ENCODE measurements at places on chromosomes 3 and 15.

DNA sequence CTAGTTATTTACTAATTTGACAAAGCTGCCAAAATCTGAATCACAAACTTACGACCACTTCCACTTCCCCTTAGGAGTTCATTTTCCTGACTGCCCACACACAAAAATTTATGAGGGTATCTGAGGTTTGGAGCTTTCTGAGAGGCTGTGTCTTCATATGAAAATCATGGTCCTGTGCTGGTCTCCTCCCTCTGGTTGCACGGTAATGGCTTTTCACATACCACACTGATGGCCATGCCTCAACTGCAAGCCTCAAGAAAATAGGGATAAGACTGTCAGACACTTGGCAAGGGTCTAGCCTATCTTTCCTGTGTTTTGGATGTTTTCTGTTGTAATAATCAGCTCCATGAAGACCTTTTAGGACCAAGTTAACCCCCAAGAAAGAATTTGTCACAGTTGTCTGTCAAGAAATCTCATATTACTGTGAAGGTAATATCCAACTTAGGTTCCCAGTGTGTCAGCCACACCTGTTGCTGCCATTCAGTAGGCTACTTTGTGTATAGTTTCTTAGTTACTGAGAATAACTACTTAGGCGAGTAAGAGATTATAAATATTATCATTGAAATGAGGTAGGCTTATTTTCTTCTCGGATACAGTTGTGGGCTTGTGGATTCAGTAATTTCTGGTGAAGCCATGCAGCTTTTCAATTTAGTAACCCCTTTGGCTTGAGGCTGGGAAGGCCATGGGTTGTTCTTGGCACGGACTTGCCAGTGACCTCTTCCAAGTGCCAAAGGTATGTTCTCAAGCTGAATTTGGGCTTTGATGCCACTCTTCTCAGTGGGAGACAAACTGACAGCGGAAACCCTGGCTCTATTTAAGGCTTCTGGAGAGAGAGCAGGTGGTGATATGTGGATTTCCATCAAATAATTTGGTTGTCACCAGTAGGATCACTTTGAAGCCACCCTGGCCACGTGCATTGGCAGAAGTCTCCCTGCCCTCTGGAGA lies 101.1 kb downstream of the RYR3 start:
- DNase-seq: no peak

DNA sequence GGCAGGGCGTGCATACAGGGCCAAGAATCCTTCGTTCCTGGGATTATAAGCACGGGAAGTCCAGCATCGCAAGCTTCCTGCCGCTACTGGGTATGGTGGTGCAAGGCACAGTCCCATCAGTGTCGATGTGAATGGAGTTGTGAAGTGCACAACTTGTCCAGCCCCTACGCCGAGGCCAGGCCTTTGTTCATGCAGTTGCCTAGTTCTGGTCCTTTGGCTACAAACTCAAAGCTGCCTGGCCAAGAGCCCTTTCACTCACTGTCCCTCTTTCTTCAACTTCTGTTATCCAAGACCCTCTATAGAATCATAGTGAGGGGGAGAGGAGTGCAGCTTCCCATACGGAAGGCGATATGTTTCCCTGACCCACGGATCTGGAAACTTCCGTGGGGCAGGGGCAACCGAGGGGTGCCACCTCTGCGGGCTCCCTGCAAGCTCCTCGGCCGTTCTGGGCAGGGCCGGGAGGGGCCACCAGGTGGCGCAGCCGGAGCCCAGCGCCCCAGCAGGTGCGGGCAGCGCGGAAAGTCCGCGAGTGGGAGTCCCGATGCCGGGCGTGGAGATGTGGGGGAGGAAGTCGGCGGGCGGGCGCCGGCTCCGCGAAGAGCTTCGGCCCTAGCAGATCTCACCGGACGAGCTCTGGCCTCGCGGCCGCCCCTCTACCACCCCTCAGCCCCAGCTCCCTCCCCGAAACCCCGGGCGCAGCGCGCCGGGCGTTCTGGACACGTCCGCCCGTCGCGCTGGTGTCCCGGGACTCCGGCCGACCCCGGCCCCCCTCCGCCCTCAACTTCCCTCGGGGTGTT lies 693 bp downstream of the RASGRP1 start:
- DNase-seq: peak; percentile 61

- no peak for DNase-seq
Observed at GRCh38 chr3:9949115-9949514, 3.1 kb downstream of the PRRT3 start.

DNA sequence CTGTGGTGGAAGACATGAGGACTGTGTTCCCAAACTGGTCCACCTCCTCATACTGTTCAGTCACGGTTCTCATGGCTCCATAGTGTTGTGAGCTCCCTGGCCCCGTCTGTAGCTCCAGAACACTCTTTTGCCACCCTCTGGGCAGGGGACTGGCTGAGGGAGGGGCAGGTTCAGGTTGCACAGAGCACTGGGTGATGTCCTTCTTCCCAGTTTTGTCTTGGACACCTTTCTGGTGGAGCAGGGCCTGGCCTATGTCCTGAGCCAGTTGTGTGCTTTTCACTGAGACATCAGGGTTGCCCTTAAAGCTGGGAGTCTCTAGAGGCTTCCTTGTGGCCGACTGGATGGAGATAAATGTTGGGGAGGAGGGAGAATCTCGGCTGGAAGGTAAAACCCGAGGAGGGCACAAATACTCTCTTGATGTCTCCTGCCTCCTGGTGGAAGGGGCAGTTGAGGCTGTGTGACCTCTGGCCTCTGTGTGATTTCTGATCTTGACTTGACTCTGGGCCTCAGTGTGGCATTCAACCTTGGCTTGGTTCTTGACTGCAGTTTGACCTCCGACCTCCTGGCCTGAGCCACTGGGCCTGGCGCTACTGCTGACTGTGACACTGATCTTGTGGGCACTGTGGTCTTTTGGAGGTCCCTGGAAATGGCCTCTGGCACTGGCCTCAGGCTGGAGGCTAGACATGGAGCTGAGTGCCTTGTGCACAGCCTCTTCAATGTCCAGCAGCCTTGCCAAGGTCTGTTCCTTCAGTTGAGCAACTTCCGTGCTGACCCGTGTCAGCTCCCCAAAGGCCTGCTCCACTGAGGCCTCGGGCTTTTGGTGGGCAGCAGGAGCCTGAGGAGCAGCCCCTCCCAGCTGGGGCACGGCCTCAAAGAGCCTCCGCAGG lies 8.1 kb downstream of the XIRP1 start:
- DNase-seq: no peak

DNA sequence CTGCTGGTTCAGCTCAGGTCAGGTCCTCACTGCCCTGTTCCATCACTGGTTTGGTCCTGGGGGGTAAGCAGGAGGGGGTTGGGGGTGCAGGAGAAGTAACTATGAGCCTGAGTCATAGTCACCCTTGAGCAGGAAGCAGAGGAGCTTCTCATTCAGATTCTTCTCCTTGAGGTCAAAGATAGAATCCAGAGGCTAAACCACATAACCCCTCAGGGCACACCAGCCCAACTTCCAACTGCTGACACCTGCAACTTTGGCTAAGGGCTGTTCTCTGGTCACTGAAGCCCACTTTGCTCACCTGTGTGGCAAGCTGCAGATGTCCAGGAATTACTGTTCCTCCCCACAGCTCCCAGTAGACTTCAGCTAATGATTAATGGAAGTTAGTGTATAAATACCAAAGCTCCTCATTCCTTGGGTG lies 48.8 kb upstream of the LRRFIP2 start:
- no peak for DNase-seq

DNA sequence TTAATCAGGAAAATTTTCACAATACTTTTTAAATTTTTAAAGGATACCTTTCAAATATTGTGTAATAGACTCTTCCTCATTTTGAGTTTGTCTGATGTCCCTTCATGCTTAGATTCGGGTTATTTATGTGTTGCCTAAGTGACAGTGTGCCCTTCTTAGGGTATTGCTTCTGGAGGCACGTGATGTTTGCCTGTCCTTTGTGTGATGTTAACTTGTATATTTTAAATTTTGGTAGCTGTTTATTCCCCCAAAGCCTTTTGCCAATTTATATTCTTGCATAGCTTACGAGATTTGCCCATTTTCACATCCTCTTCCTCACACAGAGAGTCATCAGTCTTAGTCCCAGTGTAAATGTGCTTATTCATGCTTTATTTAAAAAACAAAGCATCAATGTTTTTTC lies 433.1 kb downstream of the EPHB1 start:
- peak; percentile 7 for DNase-seq

- DNase-seq: no peak
Observed at GRCh38 chr3:24069045-24069444, 124.0 kb downstream of the NR1D2 start.

DNA sequence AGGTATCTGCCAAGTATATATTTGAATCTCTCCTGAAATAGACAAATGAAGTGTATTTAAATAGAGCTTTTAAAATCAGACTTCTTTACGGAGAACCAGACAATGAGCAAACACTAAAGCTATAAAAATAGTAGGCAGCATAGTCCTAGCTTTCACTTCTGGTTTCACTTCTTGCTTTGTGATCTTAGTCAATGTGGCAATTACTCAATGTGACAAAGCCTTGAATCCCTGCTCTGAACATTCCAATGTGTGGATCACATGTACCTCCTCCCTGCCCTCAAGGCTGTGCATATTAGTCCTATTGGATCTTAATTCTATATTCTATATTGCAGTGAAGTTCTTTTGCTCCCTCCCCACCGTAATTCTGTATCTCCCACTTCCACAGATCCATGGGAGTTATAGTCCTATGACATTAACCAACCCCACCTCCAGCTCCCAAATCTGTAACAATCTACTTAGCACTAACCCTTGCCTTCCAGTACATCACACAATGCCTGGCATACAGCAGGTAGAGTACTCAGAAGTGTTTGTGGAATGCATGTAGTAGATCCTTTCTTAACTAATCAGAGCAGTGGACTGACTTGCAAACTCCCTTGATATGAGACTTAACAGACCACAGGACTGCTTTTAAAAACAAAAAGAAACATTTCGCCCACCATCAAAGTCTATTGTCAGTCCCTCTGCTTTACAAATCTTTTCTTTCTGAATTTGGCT lies 24.3 kb upstream of the CP start:
- peak; percentile 36 for DNase-seq

DNA sequence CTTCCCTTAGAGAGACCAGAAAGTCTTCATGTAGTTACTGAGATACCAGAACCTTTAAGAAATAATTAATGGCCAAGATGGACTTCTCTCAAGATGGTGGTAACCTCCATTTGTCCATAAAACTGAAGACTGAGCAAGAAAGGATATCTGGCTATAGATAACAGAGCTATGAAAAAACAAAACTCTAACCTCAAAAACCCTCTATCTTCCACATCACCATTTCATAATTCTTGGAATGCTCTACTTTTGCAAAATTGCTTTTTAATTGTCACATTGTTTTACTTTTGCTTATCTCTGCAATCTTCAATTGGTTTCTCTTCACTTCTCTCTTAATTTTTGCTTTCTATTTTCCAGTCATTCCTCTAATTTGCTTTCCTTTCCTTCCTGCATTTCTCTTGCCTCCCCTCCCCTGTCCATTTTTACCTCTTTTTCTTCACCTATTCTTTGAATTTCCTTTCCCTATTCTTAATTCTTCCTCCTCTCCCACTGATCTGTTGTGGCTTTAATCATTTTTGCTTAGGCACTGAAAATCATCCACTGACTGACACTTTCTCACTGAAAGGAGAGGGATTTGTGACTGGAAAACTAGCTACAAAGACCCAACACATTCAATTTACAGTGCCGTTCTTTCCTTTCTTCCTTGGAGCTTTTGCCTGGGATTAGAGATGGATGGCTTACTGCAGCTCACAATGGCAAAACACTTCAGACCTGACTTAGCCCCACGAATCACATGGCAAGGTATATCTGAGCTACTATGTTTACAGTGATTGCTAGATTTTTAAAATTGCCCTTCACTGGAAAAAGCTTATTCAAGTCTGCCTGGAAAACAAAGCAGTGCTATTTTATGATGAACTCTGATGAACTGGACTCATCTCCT lies 242.8 kb downstream of the CHST2 start:
- no peak for DNase-seq

DNA sequence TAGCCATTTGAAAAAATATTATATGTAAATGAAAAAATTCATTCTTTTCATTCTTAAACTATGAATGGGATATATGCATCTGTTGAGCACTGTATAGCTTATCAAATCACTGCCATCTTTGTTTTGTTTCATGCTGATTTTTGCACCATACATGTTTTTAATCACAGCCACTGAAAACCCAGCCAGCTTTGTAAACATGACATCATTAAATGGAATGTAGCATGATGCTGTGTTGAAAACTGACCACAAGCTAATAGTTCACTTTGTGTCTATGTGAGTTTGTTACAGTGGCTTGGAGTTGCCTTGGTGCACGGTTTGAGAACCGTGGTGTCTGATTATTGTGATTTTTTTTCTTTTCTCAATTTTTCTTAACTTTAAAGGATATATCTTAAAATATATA lies 75.7 kb downstream of the GMPS start:
- no peak for DNase-seq

DNA sequence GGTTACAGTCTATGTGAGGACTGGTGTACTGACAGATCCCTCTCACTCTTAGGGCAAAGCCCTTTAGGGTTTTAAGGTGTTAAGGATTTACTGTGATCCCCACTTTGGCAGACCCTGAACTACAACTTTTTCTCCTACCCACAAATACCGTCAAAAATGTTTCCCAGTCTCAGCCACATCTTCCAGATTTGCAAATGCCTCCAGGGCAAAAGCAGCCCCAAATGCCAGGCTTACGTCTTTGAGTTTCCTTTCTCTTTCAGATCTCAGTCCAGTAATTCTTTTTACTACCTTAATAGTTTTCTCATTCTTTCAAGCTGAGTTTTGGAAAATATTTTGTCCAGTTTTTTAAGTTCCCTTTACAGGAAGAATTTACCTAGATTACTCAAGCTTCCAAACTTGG lies 13.4 kb upstream of the ITGA11 start:
- no peak for DNase-seq

DNA sequence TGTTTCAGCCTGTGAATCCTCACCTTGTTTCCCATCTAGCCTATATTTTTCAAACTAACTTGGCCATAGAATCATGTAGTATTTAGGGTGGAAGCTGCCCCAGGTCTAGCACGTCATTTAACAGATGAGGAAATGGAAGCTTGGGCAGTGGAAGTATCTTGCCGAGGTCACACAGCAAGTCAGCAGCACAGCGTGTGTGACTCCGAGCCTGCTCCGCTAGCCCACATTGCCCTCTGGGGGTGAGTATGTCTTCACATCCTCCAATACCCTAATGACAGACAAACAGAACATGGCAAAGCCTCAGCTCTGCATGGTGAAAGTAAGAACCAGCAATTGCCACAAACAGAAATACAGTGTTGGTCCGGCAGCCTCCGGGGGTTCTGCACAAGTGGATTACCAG lies 2.2 kb upstream of the CCR5 start:
- DNase-seq: peak; percentile 54

DNA sequence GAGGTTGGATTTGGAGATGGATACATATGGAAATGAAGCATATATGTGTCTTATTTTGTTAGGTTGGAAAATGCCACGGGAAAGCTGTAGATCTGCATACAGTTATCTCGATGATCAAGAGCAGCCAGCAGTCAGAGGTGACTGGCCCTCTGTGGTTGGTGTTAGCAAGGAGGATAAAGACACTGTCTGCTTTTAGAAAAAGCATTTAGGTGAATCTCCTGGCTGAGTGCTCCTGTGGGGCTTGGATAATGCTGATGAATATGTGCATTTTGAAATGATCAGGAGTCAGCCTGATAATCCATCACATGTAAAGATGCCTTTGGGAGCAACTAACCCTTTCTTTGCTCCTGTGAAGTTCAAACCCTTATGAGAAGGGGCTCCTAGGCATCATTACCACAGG lies 24.9 kb upstream of the GLCE start:
- DNase-seq: no peak

- no peak for DNase-seq
Observed at GRCh38 chr15:66535056-66535455, 29.9 kb downstream of the ZWILCH start.

All from adrenal gland (tissue), 19 donors.